Vagina (tissue), 2 donors: ENCODE measurements at places on chromosomes 11 and 22.
A peak's percentile ranks its signal among the peaks of the same experiment; 100 is the strongest.

GRCh38 chr11:78646564-78647185 lies 72.0 kb upstream of the NARS2 start:
- DNase-seq = peak; percentile 82
- no peak overlapping the region for H3K4me3 ChIP-seq
- no peaks in the 10 kb centered on the region for H3K27me3 ChIP-seq
- H3K36me3 ChIP-seq = no peaks in the 10 kb centered on the region
- H3K4me1 ChIP-seq = no peaks in the 10 kb centered on the region

- no peak for DNase-seq
- H3K4me3 ChIP-seq = no peak overlapping the region
- H3K27ac ChIP-seq = no peak overlapping the region
- H3K27me3 ChIP-seq = no peaks in the 10 kb centered on the region
These were observed 12.0 kb downstream of the OR8A1 start for GRCh38 chr11:124581817-124582216.

- H3K4me1 ChIP-seq = peaks cover 61% of the 10 kb centered on the region
- no peak for DNase-seq
- no peaks in the 10 kb centered on the region for H3K36me3 ChIP-seq
- peak overlapping the region; percentile 94 for H3K4me3 ChIP-seq
These were observed 694 bp downstream of the TMEM123 start for GRCh38 chr11:102451681-102452460.

DNA sequence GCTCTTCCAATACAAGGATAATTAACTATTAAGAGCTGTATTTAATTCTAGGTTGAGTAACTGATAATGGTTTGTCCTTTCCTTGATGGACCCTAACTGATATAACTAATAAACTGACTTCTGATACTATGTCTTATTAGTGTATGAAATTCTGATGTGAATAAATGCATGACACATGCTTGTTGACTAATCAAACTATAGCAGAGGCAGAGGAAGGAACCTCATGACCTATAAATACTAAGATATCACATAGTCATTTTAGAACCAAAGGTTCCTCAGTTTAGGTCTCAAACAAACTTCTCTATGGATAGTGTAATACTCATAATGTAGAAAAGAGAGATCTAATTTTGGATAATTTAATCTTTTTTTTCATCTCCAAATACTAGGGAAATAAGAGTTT lies 4.8 kb upstream of the HBD start:
- H3K27ac ChIP-seq = no peak overlapping the region
- H3K27me3 ChIP-seq = no peaks in the 10 kb centered on the region
- no peaks in the 10 kb centered on the region for H3K4me1 ChIP-seq
- H3K36me3 ChIP-seq = no peaks in the 10 kb centered on the region

- no peak overlapping the region for H3K27ac ChIP-seq
- no peak overlapping the region for H3K4me3 ChIP-seq
- H3K4me1 ChIP-seq = peaks cover 6% of the 10 kb centered on the region
- no peaks in the 10 kb centered on the region for H3K36me3 ChIP-seq
- DNase-seq = no peak
These were observed 146.6 kb downstream of the CSNK2A3 start for GRCh38 chr11:11206484-11206883.

GRCh38 chr11:60336767-60337391 lies 9.8 kb downstream of the MS4A6E start:
- DNase-seq = no peak
- no peaks in the 10 kb centered on the region for H3K27me3 ChIP-seq
- H3K4me1 ChIP-seq = no peaks in the 10 kb centered on the region
- H3K4me3 ChIP-seq = no peak overlapping the region
